MG63 (cell line): ENCODE measurements at places on chromosomes 7 and 10.

- peak; percentile 58 for DNase-seq
Observed at GRCh38 chr7:34133356-34133982, 228.1 kb downstream of the BMPER start.

GRCh38 chr7:101077303-101078086, 7.8 kb upstream of the TRIM56 start:
- peak; percentile 54 for DNase-seq

GRCh38 chr7:44880317-44881018, 4.9 kb downstream of the PURB start:
- no peak for DNase-seq

DNA sequence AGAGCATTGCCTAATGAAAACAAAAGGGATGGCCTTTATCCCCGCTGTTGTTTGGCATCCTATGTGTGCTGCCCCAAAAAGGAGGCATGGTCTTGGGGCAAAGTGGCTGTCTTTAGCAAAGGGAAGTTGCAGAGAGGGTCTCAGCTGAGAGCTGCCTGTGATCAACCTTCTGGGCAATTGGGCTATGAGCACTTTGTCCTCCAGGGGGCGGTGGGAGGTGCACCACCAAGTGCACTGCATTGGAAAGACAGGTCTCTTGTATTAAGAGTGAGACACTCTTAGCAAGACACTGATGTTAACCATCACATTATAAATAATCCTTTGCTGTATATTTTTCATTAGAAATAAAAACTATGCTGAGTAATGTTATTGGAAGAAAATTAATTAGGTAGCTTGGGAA, 314.8 kb downstream of the POM121L12 start:
- DNase-seq, result peak; percentile 11

DNA sequence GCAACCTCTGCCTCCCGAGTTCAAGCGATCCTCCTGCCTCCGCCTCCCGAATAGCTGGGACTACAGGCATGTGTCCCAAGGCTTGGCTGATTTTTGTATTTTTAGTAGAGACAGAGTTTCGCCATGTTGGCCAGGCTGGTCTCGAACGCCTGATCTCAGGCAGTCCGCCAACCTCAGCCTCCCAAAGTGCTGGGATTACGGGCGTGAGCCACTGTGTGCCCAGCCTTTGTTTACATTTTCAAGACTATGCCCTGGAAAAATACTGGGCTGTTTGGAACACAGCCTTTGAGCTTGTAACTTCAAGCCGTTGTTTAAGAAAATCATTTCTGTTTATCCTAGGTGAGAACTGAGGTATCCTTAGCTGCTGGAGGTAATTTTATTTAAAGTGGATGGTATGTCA, 1.9 kb downstream of the ZKSCAN1 start:
- DNase-seq, result no peak

DNA sequence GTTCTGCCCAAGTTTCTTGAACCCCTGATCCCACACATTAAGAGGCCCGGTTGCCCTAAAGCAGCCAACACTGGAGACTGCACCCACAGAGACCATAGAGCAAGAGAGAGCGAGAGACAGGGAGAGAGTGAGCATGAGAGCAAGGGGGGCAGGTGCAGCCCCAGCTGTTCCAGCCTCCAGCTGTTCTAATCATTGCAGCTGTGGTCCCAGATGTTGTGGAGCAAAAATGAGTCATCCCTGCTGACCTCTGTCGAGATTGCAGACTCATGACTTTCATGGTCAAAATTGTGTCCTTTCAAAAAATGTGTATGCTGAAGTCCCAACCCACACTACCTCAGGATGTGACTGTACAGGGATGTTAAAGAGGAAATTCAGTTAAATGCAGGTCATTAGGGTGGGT, 143.9 kb upstream of the FRMD4A start:
- peak; percentile 35 for DNase-seq

- no peak for DNase-seq
Observed at GRCh38 chr10:106566873-106567272, 597.6 kb downstream of the SORCS1 start.

DNA sequence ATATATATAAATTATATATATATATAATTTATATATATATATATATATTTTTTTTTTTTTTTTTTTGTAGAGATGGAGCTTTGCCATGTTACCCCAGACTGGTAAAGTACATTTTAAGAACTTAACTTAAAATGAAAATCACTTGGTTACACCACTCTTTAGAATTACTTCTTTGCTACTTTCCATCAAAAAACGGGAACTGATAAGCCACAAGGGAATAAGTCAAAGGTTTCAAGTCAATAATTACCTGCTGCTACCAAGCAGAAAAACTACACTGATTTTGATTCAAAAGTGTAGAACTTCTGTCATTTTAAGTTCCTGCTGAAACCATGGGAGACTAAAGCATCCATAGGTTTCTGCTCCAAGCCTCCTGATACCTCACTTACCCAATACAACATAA, 12.2 kb downstream of the PPA1 start:
- no peak for DNase-seq

DNA sequence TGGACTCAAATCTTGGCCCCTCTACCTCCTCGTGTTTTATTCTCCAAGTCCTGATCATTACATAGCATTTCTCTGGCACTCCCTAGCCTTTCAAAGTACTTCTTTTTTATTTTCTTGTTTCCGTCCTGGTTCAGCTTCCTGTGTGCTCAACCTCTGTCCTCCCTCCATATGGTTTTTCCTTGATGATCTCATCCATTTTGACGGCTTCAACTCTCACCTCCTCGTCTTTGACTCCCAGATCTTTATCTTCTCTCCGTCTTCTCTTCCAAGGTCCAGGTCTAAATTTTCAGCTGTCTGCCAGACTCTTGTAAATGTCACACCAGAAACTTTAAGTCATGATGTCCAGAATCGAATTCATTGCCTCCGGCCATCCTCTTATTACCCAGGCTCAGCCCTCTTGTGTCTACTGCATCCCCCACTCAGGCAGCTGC, 23.3 kb upstream of the GFRA1 start:
- DNase-seq, result no peak

GRCh38 chr7:25831831-25832411, 320.1 kb upstream of the NFE2L3 start:
- no peak for DNase-seq

- no peak for DNase-seq
Observed at GRCh38 chr7:30241767-30242166, 42.6 kb upstream of the ZNRF2 start.

- DNase-seq, result no peak
Observed at GRCh38 chr10:113620511-113620910, 43.3 kb downstream of the NRAP start.

GRCh38 chr7:55420530-55420929, 55.4 kb downstream of the LANCL2 start:
- no peak for DNase-seq

DNA sequence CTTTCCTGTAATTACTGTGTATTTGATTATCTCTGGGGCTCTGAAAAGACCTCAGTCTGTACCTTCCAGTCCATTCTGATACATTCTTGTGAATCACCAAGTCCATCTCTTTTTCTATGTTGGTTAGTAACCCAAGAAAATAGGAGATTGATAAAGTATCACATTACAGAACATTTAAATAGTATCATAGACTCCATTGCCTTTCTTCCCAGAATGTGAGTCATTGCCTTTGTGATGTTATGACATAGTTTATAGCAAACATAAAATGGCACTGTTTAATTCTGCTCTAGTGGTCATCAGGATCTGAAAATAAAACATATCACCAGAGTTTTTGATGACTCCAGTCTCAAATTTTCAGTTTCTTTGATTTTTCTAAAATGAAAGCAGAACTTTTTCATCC, 78.4 kb downstream of the NRG3 start:
- DNase-seq, result no peak

- DNase-seq, result no peak
Observed at GRCh38 chr10:4742217-4742616, 83.8 kb upstream of the AKR1E2 start.

DNA sequence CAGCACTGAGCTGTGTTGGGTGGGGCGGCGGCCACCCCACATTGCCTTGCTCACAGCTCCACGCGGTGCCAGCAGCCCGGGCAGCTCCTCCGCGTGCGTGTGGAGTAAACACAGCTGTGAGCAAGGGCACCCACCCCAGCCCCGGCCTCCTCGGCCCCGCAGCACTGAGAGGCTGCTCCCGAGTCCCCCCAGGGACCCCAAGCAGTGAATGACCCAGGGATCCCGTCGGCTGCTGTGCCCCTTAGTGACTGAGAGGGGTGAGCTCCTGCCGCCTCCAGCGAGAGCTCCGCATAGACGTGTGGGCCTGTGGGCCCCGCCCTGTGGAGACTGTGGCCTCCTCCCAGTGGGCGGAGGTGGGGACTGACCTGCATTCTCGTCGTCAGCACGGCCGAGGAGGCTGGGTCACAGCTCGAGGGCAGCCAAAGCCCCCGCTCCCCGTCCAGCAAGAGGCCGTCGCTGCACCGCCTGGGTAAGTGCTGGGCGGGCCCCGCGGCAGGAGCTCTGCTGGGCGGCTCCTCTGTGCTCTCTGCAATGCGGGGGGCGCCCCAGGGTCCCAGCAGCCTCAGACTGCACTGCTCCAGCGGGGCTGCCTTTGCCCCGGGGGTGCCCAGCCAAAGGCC, 29.9 kb upstream of the UTF1 start:
- DNase-seq, result no peak

DNA sequence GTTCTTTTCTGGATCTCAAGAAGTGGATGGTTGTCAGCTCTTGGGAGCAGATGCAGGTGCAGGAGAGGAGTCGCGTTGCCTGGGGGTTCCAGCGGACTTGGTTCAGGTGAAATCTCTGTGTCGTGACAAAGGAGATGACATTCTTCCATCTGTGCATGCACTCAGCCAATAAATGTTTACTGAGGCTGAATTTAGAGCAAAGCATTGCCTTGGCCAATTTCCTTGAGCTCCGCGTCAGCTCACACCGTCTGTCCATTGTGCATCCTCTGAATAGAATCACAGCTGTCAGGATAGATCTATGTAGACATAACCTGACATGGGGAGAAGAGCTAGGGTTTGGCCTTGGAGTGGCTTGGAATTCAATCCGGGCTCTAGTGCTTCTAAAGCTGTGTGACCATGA, 343.7 kb downstream of the GLRX3 start:
- no peak for DNase-seq

DNA sequence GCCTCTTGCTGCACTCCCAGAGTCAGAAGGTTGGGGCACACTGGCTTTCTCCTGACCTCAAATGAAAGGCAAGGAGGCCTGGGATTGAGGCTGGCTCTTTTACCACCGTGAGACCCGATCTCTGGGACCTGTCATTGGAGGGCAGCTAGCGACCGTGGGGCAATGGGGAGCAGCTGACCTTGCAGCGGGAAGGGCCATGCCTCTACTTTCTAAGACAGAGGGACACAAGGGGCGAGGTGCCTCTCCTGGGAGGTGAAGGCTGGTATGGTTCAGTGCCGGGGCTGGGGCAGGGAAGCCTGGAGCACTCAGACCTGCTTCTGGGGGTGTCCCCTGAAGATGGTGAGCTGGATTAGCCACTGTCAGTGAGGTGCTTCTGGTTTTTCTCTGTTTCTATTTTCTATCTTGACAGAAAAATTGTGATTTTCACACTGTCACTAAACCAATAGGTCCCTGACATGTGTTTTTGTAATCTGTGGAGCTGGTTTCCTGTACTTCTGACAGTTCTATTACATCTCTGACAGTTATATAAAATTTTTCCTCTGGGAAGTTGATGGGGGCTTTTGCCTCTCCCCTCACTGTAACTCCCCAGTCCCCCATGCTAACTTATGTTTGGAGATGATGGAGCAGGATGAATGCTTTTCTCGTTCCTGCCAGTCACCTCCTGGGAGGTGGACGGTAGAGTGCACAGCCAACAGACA, 340.8 kb downstream of the RPS24 start:
- no peak for DNase-seq

DNA sequence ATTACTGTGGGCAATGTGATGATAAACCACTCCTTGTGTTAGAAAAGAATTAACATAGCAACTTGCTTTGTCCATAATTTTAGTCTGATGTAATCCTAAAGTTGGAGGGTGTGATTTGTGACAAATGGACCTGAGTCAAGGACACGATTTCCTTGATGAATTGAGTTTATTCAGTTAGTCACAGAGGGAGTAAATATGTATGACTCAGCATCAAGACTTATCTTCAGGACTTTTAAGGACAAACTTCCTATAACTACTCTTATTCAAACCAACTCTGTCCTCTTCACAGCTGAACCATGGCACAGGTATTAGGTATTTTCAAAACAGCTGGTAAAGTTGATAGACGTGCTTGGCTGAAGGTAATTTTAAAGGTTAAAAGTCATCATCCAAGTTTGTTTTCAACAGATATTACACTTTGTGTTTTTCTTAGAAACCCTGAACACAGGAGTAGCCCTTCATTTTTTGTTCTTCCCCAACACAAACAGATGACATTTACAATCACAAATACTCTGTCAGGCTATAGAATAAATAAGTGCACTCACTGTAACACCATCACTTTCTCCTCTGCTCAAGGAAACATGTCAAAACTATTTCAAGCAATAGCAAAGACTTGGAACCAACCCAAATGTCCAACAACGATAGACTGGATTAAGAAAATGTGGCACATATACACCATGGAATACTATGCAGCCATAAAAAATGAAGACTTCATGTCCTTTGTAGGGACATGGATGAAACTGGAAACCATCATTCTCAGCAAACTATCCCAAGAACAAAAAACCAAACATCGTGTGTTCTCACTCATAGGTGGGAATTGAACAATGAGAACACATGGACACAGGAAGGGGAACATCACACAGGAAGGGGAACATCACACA, 54.5 kb downstream of the COA1 start:
- no peak for DNase-seq

- no peak for DNase-seq
Observed at GRCh38 chr7:152370297-152370696, 65.5 kb downstream of the KMT2C start.

DNA sequence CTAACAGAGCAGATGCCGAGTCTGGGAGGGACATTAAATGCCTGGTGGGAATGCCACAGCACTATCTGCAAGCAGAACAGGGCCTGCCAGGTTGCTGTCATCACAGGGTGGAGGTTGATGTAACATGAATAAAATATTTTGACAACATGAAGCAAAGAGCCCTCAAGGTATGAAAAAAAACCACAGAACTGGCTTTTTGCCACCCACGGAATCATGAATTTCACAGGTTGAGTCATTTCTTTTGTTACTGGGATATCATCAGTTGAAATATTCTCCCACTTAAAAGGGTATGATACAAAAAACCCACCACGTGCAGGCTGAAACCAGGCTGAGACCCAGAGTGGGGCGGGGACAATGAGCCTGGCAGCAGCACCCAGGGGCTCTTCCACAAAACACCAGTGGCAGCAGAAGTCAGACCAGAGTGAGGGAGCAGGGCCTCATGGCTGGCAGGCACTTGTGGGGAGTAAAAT, 220.1 kb downstream of the TNS3 start:
- peak; percentile 78 for DNase-seq

DNA sequence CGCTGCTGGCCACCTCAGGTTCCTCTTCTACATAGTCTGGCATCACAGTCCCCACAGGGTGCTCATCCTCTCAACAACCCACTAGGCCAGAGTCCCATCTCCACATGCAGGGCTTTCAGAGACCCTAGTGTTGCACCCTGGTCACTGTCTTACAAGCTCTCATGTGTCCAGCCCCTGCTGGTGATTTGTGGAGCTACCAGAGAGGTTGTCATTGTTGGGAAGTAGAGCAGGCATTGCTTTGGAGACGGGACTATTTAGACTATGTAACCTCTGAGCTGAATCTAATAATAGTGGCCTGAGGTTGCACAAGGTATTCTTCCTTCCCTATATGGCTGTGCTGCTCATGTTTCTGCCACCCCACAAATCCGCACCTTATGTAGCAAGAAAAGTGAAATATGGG, 135.3 kb upstream of the VWC2 start:
- DNase-seq, result no peak
